ENCODE measurements at places on chromosomes 16 and 17.

DNA sequence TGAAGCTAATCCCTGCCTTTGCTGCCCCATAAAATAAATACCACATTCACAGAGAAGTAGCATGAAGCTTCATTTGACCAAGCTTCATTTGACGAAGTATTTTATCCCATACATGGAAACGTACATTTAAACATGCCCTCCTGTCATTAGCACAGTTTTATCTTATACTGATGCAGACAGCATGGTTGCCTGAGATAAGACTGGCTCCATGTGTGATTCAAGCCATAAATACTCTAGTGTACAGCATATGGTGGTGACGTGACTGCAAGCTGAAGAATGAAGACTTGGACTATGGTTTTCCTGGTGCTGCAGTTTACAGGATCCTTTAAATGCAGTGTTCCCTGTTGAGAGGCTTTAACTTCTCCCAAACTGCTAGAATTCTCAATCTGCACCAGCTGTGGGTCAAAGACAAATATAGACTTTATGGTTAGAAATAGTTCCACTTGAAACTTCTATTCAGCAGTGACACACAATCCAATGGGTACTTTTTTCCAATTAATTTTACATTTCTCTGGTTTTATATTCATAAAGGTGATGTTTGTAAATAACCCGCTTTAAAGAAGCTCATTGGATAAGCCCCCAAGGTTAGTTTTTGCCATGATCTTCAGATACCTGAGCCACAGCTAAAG is 64.9 kb downstream of the CYB561 start:
- no peak for DNase-seq

GRCh38 chr17:44010966-44011647 is 3.7 kb downstream of the TMEM101 start:
- DNase-seq = no peak

DNA sequence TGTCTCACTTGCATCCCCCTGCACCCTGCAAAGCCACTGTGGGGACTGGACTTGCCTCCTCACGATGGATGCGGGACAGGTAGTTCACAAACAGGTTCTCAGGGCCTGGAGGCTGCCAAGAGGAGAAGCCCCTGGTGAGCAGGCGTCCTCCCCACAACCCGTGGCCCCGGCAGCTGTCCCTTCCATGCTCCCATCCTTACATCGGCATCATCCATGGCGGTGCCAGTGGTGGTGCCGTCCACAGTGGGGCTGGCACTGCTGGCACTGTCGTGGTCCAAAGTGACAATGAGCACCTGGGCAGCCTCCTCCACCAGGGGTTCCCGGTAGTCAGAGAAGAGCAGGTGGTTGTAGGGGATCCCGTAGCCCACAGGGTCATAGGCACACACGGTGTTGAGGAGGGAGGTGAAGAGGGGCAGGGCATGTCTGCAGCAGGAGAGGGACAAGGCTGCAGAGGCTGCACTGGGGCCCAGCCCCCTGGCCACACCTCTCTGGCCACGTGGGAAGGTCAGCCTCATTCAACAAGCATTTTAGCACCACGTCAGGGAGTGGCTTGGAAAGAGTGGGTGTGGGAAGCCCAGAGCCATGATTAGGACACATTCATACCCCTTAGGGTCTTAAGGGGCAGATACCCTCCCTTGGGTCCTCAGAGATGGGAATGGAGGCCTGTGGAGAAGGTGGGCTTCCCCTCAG is 12.6 kb downstream of the HID1 start:
- DNase-seq = no peak

DNA sequence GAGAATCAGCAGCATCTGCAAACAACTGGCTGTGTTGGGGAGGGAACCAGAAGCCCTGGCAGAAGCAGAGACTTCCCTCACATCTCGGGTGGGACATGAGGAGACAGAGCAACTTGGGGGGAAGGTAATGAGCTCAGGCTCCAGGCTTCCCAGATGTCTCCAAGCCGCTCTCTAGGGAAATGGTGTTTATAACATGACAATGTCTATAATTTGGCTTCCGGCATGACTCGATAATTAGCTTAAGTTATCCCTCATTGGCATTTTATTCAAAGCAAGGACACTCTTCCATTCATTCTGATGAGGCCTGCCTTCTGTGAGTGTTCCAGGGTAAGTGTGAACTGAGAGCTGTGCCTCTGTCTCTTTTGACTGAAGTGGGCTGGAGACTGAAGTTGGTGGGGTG is 14.7 kb upstream of the MLLT6 start:
- DNase-seq = no peak

GRCh38 chr17:40559954-40560591 is 5.2 kb downstream of the CCR7 start:
- peak; percentile 95 for DNase-seq

DNA sequence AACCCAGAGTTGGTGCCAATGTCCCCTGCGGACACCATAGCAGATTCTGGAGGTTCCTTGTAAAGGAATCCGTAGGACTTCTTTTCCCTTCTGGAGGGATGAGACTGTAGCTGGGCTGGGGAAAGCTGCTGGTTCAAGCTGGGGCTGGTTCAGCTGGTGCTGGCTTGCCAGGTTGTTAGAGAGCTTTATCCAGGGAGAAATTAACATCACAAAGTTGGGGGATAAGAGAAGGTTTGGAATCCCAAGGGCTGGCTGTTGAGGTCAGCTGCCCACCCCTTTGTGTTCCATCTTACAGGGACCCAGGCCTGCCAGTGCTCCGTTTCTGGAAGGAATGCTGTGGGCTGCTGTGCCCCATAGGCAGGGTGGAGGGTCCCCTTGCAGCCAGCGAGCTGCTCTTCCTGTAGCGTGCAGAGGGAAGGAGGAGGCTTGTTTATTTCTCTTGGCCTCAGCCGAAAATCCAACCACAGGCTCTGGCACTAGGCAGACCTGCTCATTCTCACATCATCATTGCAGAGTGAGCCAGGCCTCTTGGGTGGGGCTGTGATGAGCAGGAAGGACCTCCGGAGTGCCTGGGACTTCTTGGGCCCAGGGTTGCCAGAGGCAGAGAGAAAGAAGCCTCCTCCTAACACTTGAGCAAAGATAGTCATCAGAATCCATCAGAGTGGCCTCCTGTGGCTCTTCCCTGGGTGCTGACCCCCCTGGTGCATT is 251.1 kb downstream of the SEC14L1 start:
- DNase-seq = peak; percentile 87

- no peak for DNase-seq
Measured at GRCh38 chr17:63701868-63702720, 2.2 kb upstream of the LIMD2 start.

DNA sequence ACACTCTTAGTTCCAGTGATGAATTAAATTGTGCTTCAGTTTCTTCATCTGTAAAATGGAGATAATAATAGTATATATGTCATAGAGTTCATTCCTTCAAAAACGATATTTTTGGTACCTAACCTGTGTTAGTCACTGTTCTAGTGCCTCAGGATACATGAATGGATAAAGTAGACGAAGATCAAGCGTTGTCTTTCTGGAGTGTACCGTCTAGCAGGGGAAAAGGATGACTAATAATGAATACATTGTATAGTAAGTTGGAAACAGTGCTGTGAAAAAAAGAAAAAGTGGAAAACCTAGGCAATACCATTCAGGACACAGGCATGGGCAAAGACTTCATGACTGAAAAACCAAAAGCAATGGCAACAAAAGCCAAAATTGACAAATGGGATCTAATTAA is 8.6 kb downstream of the KRT10 start:
- no peak for DNase-seq

- DNase-seq = no peak
Measured at GRCh38 chr17:37725601-37726146, 19.2 kb downstream of the HNF1B start.

DNA sequence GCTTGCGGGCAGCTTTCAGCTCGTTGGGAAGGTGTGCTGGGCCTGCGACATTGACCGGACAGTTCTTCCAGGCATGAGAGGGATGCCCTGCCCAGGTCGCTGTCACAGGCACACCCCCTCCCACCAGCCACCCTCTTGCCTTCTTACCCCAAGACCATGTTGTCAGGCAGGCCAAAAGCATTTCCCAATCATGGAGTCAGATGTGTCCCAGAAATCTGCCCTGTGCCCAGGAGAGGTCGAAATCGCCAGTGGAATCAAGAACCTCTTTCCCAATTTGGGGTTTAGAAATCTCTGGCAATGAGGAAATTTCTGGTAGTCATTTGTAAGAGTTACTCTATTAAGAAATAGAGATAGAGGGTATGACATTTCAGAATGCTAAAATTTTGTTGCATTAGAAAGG is 177.1 kb downstream of the RAB11FIP4 start:
- DNase-seq = no peak

Measured in ureter (tissue), 1 donor.